Stimulated activated CD8-positive, alpha-beta memory T cell treated with anti-CD3 and anti-CD28 coated beads, Interleukin-15, amount 100 ng/mL, for 4 hours (primary cell): ENCODE measurements at places on chromosomes 7 and 10.

DNA sequence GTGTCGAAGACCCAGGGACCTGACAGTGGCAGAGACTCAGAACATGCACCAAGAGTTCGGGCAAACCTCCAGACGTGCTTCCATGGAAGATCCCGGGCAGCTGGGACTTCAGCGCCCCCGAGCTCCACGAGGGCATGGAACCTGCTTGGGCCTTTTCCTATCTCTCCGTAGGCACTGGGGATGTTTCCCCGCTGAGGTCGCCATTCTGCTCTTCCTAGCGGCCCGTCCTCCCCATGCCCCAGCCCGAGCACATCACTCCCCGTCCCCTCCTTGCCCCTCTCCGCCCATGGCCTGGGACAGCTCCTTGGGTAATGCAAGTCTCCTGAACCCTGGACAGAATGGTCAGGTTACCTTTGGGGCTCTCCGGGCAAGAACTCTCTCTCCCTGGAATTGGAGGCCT, 32.3 kb upstream of the SHH start:
- DNase-seq, result no peak

- no peak for DNase-seq
Observed at GRCh38 chr7:131124001-131124629, 203.6 kb upstream of the MKLN1 start.

DNA sequence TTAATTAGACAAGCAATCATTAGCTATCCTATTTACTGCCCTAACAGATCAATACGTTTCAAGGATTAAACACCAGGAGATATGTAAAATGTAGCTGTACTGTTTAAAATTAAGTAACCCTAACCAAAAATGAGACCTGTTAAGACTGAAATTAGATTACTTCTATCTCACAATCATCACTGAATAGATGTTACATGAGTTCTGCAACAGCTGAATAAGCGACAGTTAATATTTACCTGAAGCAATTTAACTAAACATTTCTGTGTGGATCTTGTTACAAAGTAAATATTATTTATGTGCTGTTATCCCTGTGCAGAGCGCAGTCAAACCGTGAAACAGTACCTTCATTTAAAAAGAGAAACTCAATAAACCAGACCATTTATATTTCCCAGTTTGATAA, 122.5 kb downstream of the RELN start:
- DNase-seq, result no peak

GRCh38 chr10:68553599-68553998, 6.5 kb upstream of the TET1 start:
- DNase-seq, result no peak

DNA sequence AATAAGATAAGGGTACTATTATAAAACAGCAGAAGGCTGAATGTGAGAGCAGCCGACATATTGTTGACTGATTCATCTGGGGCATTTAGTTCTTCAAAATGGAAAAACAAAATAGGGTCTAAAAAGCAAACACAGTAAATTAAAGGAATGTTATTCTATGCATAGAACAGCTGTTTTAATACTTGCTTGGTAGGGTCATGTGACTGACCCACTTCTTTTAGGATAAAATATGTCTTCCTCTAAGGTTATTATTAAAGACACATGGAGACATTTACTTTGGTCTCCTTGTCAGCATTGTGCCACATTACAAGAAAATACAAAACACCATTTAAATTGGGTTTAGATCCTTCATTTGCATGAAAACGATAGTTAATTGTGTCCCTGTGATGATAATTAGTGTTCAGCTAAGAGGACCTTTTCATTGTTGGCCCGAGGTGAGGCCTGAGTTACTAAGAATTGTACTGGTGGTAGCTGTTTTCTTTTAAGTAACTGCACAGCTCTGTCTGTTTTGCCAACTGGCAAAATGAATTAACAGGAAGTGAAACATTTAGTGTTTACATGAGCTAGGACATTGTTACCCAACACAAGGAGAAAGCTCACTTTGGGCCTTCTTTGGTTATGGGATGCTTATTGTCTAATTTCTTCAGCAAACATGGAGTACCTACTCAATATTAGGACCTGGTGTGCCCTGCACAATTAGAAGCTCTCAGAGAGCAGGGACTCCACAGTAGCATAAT, 764.4 kb downstream of the LRMDA start:
- no peak for DNase-seq

- no peak for DNase-seq
Observed at GRCh38 chr7:107966711-107967110, 36.2 kb downstream of the LAMB1 start.

DNA sequence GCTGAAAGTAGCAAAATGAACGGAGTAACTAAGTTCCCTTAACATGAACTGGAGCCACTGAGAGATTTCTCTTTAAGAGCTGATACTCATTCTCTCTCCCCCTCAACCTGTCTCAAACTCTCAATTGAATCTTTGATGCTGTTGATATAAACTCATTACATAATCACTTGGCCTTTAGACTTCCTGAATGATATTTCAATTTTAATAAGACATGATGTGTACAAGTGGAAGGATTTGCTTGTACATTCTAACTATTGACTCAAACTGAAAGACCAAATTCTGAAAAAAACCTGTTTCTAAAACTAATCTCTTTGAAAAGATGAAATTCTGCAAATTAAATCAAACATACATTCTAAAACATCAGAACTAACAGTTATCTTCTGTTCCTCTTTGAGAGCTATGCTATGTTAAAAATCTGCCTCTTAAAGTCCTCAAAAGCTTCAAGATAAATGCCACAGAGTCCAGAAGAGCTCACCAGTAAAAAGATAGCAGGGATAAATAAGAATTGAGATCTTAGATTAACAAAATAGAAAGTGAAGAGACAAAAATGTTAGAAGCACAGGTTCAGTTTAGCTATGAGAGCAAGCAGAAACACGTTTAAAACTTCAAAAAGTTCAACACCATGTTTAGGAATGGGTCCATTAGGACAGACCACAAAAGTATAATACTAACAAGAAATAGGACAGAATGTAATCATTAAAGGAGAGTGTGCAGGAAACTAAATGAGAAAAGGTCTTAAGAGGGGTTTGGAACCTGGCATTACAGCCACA, 46.1 kb downstream of the TNPO3 start:
- no peak for DNase-seq

- DNase-seq, result no peak
Observed at GRCh38 chr10:7411671-7412128, 866 bp upstream of the SFMBT2 start.

DNA sequence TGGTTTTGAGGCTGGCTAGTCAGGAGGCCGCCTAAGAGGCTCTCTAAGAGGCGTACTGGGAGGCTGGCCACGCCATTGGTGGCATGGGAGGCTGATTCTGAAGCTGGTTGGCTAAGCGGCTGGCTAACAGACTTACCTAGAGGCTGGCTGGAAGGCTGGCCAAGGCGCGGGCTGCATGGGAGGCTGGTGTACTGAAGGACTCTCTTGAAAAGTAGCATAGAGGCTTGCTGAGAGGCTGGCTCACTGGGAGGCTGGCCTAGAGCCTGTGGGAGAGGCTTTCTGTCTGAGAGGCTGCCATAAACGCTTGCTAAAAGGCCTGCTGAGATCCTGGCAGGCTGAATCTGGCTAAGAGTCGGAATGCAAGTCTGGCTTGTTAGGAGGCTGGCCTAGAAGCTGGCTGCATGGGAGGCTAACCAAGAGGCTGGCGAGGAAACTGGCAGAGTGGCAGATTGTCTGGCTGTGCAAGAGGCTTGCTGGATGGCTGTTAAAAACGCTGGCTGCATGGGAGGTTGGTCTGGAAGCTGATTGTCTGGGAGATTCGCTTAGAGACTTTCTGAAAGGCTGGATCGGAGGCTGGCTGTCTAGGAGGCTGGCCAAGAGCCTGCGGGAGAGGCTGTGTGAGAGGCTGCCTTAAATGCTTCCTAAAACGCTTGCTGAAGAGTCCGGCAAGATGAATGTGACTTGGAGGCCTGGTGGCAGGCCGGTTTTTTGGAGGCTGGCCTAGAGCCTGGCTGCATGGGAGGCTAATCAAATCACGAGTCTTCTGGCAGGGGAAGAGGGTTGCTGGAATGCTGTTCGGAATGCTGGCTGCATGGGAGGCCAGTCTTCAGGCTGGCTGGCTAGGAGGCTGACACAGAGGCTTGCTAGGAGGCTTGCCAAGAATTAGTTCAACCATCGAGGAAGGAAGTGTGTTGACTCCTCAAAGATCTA, 134.2 kb downstream of the OR13A1 start:
- DNase-seq, result no peak

DNA sequence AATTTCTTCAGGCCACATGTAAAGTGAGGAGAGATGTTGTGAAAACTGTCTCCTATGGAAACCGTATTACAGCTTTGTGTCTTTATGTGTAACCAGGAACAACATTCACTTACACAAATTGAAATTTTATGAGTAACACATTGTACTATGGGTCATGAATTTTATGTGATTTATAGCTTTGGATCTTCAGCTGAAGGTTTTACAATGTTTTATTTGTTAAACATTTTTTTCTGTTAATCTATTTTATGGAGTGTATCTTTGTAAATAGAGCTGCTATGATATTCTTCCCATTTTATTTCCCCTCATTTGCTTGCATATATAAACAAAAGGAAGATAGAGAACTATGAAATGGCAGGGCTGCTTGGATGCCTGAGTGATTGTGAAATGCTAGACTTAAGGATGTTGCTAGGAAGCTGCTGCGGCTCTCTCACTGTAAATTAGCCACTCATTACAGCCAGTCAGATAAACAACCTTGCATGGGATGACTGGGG, 104.5 kb upstream of the PCLO start:
- no peak for DNase-seq

- no peak for DNase-seq
Observed at GRCh38 chr10:35792291-35792690, 150.2 kb upstream of the FZD8 start.

DNA sequence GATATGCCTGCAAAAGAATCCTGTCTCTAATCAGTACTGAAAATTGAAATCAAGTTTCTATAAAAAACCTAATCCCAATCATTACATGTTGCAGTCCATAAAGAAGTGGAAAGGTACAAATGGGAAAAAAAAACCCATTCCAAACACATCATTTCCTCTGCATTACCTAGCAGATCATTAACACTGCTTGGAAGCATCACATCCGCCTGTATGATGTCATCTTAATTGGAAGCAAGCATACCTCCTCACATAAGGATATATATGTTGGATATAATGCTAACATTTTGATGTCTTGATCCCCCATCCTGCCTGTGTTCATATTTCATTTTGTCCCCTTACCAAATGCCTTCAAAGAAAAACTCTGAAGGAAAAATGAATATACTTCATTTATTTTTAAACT, 241.3 kb upstream of the AOAH start:
- no peak for DNase-seq

DNA sequence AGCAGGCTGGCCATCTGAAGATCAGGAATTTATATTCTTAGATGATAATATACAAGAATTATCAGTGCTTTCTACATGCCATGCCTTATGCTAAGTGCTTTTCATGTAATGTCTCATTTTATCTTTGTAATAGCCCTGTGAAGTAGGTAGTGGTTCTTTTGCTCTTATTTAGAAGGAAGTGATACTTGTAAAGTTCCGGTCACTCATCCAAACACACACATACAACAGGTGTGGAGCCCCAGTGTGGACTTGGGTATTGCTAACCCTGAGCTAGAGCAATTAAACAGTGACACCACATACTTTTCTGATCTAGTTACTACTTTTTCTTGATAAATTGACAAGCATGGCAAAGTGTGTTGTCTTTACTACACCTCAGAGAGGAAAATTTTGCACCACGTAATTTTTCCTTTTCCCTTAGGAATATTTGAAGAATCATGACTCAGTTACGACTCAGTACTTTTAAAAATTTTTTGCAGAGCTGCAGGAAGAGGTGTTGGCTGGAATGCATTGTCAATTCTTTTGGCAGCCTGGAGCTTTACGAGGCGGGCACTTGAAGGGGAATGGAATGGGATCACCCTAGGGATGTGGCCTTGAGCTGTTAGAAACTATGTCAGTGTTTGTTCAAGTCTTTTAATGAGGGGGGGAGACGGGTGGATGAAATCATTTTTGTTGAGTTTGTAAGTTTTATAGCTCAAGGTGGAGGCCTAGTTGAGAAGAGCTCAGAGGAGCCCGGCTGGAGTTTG, 212.5 kb upstream of the CELF2 start:
- DNase-seq, result no peak

GRCh38 chr10:74383642-74384041, 232.6 kb downstream of the ADK start:
- no peak for DNase-seq

GRCh38 chr7:151420144-151420543, 10.3 kb upstream of the WDR86 start:
- no peak for DNase-seq

DNA sequence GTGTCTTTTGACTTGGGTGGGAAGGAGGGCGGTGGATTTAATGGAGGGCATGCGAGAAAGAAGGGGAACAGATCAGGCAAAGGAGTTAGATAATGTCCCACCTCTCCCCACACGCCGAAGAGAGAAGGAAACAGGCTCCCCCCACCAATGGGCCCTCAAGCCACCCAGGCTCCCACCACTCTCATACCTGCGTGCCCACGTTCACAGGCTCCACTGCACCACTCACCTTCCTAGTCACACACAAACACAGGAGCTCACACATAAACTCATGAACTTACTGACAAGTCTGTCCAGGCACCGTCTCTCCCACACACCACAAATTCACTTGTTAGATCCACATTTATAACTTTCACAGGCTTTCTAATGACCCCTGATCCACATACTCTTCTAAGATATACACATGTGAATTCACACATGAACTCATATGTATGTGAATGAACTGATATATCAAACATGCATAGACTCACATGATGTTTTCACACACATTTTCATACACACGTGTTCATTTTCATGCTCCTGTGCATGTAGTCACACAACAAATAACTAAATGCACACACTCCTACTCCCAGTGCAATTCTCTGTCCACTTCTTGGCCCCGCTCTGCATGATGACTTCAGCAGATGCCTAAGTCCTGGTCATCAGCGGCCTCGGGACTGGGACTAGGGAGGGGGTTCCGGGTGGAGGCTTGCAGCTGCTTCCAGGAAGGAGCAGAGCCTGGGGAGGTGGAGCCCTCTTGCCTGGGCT, 1.5 kb downstream of the LZTS2 start:
- DNase-seq, result no peak

DNA sequence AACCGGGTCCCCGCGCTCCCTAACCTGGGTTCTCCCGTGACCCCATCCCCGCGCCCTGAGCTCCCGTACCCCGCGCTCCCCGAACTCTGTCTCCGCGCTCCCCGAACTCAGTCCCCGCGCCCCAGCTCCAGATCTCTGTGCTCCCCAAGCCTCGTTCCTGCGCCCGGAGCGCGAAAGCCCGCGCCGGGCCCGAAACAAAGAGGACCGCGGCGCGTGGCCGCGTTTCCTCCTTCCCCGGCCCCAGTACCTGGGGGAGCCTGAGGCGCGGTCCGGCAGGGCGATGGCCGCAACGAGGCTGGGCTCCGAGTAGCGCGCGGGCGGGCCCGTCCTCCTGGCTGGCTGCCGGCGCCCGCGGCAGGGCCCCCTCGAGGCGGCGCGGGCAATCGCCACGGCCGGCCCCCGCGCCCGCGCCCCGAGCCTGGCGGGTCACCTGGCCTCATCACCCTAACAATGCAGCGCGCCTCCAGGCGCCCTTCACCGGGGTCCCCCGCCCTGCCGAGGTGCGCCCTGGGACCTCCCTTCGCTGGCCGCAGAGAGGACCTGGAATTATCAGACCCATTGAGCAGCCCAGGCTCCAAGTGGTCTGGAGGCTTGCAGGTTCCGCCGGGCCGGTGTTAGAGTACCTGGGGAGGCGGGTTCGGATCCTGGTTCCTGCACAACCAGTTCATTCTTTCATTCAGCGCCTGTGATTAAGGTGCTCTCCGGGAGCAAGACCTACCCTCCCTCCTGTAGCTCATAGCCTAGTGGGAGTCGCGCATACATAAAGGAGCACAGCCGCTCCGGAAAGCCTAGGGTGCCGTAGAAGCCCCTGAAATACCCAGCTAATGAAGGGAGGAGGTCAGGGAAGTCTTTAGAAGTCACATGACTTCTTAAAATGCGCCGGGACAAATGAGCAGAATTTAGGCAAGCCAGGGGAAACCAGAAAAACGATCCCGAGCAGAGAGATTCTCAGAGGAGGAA, at the start of gene TNS3:
TSS of gene TNS3 (minus strand) at position 308 of the 960 bp plus-strand sequence. CDS start 142,475 bp downstream, outside the sequence.
- no peak for DNase-seq
